ENCODE measurements at places on chromosomes 2 and 18.

DNA sequence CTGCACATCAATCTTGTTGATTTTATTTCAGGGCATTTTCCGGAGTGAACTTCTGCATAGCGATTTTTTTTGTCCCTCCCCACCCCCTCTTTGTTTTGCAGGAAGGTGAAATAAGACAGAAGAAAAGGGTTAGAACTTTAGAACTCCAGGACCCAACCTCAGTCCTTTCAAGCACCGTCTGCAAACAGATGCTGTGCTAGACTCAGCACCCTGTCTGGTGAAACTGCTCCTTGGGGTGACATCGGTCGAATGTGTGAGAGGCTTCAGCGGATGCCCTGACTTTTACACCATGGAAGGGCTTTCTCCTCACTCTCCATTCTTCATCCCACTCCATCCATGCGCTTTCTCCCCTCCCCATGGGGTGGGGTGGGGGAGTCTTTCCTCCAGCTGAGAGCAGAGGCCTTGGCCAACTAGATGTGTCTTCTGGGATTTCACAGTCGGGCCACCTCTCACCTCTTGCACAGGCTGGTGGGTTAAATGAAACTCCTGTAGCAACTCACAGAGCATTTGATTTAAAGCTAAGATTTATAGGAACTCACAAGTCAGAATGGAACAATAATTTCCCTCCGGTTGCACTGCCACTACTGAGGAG is 43.3 kb upstream of the EDAR start:
- no peak for DNase-seq

DNA sequence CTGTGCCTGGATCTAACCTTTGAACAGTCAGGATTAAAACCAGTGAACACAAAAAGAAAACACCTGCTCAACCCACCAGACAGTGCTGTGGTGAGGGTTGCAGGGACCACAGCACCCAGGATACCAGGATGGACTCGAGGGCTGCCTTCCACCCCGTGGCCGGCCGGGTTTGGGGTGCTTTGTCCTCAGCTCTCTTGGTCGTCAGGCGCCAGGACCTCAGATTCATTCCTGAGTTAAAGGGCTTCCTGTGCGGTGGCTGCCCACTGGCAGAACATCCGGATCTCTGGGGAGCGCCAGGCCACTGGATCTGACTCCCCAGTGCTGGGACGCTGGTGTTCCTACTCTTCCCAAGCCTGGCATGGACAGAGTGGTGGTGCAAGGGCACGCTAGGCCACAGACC is 239.8 kb downstream of the TFCP2L1 start:
- no peak for DNase-seq

DNA sequence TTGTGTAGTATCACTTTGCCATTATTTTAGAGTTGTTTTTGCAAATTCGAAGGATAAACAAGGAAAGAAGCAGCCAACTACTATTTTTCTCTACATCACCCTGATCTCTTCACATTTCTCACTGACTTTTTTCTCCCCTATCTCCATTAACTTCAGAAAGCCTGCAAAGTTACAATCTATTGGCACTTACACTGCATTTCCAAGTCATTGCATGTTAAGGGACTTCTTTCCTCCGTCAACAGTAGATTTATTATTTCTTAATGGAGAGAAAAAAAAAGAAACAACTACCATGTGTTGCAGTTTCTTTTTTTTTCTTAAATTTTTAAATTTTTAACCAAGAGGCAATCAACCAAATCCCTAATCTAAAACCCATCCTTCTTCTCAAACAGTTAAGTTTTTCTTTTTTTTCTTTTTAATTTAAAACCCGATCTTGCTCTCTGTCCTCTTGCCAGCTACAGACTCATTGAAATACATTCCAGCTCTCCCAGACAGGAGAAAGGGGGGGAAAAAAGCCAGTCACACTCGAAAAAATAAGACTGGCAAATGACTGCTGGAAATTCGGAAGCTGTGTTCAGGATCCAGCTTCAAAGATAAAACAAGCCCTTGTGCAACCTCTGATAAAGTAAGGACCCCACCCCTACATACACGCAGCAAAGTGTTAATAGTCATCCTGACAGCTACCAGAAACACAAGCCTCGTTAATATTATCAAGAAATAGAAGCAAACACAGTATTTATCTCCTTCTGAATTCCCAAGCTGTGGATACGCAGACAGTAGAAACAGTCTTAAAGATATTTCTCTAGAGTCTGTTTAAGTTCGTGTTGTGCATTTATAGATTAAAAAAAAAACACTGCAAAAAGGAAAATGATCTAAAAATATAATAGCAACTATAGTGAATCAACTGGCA is 1.3 kb downstream of the LRRTM4 start:
- no peak for DNase-seq

- DNase-seq, result no peak
Measured at GRCh38 chr18:31146809-31147208, 15.8 kb downstream of the DSC1 start.

DNA sequence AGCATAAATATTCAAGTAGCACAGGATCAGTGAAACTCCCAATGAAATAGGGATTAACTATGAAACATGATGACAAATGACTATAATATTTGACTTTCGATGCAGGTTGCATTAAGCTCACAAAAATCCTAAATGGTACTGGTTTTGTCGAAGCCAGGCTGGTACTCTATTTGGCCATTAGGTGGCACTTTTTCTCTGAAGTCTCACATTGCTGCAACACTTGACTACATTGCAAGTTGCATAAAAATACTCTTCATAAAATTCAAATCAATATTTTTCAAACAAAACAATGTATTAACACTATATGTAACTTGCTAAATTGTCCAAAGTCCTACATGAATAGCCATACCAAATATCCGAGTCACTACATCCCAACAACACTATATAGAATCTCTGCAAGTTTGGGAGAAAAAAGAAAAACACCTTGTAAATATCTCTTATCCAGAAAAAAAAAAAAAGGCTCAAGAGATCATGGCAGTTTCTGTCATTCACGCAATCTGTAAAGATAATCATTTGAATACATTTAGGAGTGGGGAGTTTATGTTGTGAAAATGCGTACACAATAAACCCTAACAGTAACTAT is 9.5 kb downstream of the RTTN start:
- DNase-seq, result peak; percentile 10

DNA sequence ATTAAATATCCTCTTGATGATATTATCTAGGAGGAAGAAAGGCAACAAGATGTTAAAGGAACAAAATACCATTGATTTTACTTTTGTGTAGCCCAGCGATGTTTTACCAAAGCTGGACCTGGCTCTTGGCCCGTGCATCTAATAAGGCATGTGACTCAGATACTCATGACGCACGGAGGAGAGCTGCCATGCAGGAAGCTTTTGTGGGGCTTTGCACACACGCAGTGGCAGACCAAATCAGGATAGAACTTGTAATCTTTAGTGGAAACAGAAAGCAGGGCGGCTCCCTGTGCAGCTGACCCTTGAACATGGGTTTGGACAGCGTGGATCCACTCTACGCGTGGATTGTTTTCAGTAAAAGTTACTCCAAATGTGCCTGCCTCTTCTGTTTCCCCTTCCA is 190.0 kb downstream of the NAPG start:
- DNase-seq, result no peak

DNA sequence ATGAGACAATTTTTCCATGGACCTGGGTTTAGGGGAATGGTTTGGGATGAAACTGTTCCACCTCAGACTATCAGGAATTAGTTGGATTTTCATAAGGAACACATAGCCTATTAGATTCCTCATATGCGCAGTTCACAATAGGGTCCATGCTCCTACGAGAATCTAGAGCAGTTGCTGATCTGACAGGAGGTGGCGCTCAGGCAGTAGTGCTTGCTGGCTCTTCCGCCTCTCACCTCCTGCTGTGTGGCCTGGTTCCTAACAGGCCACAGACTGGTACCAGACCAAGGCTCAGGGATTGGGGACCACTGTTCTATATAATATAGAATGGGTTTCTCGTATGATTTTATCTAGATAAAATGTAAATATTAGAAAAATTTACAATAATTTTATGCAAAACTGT is 338.7 kb downstream of the CPS1 start:
- DNase-seq, result peak; percentile 5

GRCh38 chr2:191612496-191612895 is 65.4 kb upstream of the NABP1 start:
- DNase-seq, result no peak

DNA sequence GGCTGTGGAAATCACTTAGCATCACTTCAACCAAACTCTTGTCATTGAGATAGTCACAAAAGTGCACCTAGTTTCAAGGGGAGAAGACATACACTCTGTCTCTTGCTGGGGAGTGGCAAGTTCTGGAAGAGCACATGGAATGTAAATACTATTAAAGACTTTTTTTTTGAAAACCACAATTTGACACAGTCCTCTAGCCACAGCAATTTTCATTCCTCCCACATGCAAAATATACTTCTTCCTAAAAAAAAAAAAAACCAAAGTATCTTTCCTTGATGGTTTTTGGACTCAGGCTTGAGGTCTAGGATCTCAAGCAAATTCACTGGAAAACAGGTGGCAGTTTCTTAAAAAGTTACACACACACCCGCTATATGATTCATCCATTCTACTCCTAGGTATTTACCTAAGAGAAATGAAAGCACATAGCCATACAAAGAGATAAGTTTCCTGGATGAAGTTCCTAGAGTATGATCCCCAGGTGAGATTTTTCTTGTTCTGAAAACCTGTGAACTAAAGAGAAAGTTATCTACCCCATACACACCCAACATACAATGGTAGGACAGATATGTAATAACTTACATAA is 295.8 kb downstream of the SP3 start:
- DNase-seq, result no peak

DNA sequence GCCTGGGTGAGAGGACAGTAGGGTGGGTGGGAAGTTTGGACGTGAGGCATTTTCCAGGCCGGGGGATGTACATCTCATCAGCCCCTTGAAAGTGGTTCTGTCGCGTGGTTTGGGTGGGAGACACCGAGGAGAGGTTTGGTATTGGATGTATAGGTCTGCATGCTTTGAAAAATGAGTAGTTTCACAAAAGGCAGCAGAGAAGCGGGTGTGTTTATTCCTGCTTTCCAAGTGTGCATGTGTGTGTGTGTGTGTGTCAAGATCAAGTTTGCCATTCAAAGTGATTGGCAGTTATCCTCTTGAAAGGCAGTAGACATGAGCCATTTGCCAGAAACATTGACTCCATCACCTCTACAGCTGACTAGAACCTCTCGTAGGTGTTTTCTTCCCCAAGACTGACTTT is 423.1 kb upstream of the POU3F3 start:
- no peak for DNase-seq

DNA sequence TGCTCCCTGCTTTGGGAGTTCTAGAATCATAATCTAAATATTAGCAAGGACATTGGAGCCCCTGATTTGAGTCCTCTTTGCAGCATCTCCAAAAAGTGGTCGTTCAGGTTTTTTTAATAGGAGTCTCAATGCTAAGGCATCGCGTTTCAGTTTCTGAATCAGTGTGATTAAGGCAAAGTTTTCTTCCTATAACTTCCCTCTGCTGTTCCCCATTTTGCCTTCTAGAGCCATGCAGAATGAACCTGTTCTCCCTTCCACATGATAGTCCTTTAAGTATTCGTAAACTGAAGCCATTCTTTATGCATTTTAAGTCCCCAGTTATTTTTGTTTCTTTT is 159.5 kb downstream of the PTGR3 start:
- DNase-seq, result no peak

GRCh38 chr2:234374736-234375135 is 122.1 kb downstream of the ARL4C start:
- DNase-seq, result no peak

GRCh38 chr2:6103949-6104348 is 411.8 kb downstream of the SOX11 start:
- peak; percentile 79 for DNase-seq

- no peak for DNase-seq
Measured at GRCh38 chr2:98205889-98206288, 118.9 kb downstream of the VWA3B start.

GRCh38 chr2:186460465-186460864 is 25.6 kb upstream of the ZC3H15 start:
- no peak for DNase-seq

GRCh38 chr2:164782323-164782722 is 59.3 kb downstream of the COBLL1 start:
- DNase-seq, result no peak

GRCh38 chr18:34734056-34734455 is 24.0 kb downstream of the DTNA start:
- no peak for DNase-seq

GRCh38 chr18:60197671-60198462 is 174.7 kb downstream of the MC4R start:
- DNase-seq, result no peak

- DNase-seq, result no peak
Measured at GRCh38 chr2:133788386-133788785, 220.1 kb upstream of the NCKAP5 start.

DNA sequence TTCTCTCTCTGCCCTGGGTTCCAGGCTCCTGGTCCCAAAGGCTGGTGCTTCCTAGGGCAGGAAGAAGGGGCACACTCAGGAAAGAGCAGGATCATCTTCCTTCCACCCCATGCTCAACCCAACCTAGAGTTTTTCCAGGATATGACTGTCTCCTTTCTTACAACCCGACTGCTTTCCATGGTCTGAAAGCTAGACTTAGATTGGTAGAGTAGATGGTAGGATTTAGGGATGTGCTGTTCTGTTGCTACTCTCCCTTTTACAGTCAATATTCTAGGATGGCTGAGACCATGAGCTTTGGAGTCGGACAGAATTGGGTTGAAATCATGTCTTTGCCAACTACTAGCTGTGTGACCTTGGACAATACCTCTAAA is 45.9 kb upstream of the IGFBP5 start:
- DNase-seq, result no peak

GRCh38 chr2:213145715-213146242 is 5.6 kb downstream of the IKZF2 start:
- DNase-seq, result no peak

DNA sequence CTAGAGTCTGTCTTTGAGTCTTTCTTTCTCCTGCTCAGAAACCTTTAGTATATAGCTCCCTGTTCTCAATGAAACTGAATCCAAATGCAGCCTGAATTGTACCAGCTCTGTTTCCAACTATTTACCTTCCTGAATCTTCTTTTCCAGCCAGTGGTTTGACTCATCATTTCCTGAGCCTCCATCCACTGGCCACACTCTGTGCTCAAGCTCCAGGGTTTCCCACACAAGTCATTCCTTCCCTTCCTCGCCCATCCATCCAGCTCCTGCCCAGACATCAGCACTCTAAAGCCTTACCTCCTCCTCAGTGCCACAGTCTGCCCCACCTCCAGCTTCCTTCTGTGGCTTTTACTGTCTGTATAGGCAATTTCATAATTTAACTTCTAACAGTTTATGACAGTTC is 233.6 kb upstream of the RASGRP3 start:
- DNase-seq, result no peak

- DNase-seq, result no peak
Measured at GRCh38 chr2:24825883-24826772, 32.9 kb downstream of the CENPO start.

GRCh38 chr18:76098674-76099411 is 396.2 kb downstream of the ZNF516 start:
- DNase-seq, result no peak

Measured in NCI-H510A (cell line).